ENCODE measurements at places on chromosomes 11 and 22. TPM values are rescaled to one million over a fixed set of nuclear protein-coding genes. Genes with fewer than 3 reads are reported as not detected.

ZDHHC8 gene
- total RNA-seq = 58.9 TPM

ALDH3B1 gene
- total RNA-seq = 0.15 TPM

CLCF1 gene
- total RNA-seq = 0.10 TPM

PATE4 gene
- total RNA-seq = not detected

MMP8 gene
- total RNA-seq = not detected

SYT9 gene
- not detected for total RNA-seq

CASP1 gene
- total RNA-seq = 106 TPM

THRSP gene
- total RNA-seq = not detected

CCDC87 gene
- total RNA-seq = not detected

UNC93B1 gene
- 32.6 TPM for total RNA-seq

SSTR3 gene
- 10.2 TPM for total RNA-seq

C11orf16 gene
- total RNA-seq = not detected

AMPD3 gene
- 20.3 TPM for total RNA-seq

PHOX2A gene
- not detected for total RNA-seq

CDK2AP2 gene
- 126 TPM for total RNA-seq

CEND1 gene
- 0.60 TPM for total RNA-seq

HEPN1 gene
- total RNA-seq = not detected

DLG2 gene
- total RNA-seq = 1.1 TPM

PNPLA5 gene
- not detected for total RNA-seq

APOA1 gene
- total RNA-seq = 0.25 TPM

RASSF10 gene
- not detected for total RNA-seq

Measured in activated CD4-positive, alpha-beta T cell treated with anti-CD3 and anti-CD28 coated beads, Interleukin-2, amount 10 ng/mL, durations not matched to agents 7 days and 5 days (primary cell).